Naive B cell (primary cell): ENCODE measurements at places on chromosomes 3 and 15.

DNA sequence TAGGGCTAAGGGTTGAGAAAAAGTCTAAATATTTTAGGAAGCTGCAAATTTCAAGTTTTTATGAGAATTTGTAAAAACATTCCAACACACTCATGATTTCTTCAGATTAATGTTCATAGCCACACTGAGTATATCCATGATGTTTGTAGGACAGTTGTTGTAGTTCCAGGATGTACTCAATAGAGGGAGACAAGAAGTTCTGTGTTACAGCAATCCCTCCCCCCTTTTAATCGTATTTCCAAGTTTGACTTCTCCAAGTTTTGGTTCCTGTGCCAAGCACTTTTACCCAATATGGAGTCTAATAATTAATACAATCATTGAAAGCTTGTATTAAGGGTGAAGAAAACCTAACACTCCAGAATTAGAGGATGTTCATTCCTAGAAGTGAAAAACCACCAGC, 143.4 kb downstream of the FEZF2 start:
- H3K27ac ChIP-seq, result no peak overlapping the region
- H3K27me3 ChIP-seq, result no peaks in the 10 kb centered on the region
- H3K4me1 ChIP-seq, result no peaks in the 10 kb centered on the region
- no peaks in the 10 kb centered on the region for H3K36me3 ChIP-seq
- no peak for DNase-seq
- H3K4me3 ChIP-seq, result no peak overlapping the region

DNA sequence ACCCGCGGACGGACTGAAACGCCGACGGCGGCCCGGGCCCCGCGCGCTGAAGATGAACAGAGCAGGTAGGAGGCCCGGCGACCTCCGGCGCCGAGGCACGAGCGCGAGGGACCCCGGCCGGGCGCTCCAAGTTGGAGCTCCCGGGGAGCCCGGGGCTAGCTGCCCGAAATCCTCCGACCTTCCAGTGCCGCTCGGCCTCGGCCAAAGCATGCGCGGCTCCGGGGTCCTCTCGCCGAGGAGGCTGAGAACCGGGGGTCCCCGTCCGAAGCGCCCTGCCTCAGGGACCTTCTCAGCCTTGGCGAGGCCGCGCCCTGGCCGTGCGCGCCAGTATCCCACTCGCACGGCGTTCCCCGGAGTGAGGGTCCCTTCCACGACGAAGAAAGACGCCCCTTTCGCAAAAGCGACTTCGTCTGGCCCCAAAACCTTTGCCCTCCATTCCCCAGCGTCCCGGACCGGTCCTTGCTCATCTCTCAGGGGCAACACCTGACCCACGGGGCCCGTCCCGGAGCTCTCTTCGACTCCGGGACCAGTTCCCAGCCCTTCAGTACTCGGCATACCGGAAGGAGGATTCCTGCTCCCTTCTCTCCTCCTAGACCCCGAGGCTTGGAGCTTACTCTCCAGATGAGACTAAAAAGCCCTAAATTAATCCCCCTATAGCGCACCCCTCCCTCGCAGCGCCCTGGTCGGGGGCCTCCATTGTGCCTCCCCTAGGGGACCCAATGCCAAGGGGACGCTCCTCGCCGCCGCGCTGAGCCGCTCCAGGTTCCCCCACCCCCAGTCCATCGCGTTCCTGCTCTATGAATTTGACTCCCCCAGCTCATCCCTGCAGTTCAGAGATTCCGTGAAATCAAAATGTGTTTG, 7.7 kb upstream of the FGD5 start:
- DNase-seq, result no peak
- peaks cover 6% of the 10 kb centered on the region for H3K4me1 ChIP-seq
- no peaks in the 10 kb centered on the region for H3K36me3 ChIP-seq
- peaks cover 64% of the 10 kb centered on the region for H3K27me3 ChIP-seq

- H3K36me3 ChIP-seq, result peaks cover 6% of the 10 kb centered on the region
- H3K4me3 ChIP-seq, result no peak overlapping the region
- H3K4me1 ChIP-seq, result peaks cover 88% of the 10 kb centered on the region
- H3K27me3 ChIP-seq, result no peaks in the 10 kb centered on the region
Measured at GRCh38 chr3:30625541-30626438, 19.4 kb downstream of the TGFBR2 start.

GRCh38 chr15:41849204-41849603, 10.6 kb downstream of the PLA2G4B start:
- peaks cover 11% of the 10 kb centered on the region for H3K4me1 ChIP-seq
- no peaks in the 10 kb centered on the region for H3K36me3 ChIP-seq
- DNase-seq, result no peak
- no peak overlapping the region for H3K27ac ChIP-seq

GRCh38 chr3:152094406-152094805, 174.3 kb upstream of the MBNL1 start:
- H3K27me3 ChIP-seq, result no peaks in the 10 kb centered on the region
- no peaks in the 10 kb centered on the region for H3K36me3 ChIP-seq
- DNase-seq, result no peak
- H3K27ac ChIP-seq, result no peak overlapping the region
- no peak overlapping the region for H3K4me3 ChIP-seq

GRCh38 chr3:53092942-53093341, 37.3 kb downstream of the RFT1 start:
- H3K4me3 ChIP-seq, result no peak overlapping the region
- no peaks in the 10 kb centered on the region for H3K27me3 ChIP-seq
- no peaks in the 10 kb centered on the region for H3K36me3 ChIP-seq
- DNase-seq, result no peak
- no peaks in the 10 kb centered on the region for H3K4me1 ChIP-seq
- no peak overlapping the region for H3K27ac ChIP-seq
